GM19239 (cell line): ENCODE measurements at places on chromosomes 12 and 14.

GRCh38 chr14:31792726-31793125, 231.5 kb downstream of the NUBPL start:
- no peak for DNase-seq

GRCh38 chr12:52953181-52953841, 4.4 kb downstream of the KRT18 start:
- no peak for DNase-seq

DNA sequence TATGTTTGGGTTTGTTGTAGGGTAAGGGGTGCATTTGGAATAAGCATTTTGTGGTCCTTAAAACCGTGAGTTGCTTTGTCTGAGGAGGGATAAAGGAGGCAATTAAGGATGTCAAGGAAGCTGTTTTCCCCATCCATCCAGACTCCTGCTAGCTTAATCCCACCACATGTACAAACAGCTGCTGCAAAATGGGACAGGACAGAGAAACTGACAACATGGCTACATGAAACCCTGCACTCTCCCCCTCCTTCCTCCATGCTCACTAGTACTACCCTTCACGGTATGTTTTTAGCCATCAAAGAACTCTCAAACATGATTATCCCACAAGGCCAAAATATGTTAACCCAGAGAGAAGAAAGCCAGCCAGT, 20.6 kb downstream of the ST8SIA1 start:
- DNase-seq = no peak

DNA sequence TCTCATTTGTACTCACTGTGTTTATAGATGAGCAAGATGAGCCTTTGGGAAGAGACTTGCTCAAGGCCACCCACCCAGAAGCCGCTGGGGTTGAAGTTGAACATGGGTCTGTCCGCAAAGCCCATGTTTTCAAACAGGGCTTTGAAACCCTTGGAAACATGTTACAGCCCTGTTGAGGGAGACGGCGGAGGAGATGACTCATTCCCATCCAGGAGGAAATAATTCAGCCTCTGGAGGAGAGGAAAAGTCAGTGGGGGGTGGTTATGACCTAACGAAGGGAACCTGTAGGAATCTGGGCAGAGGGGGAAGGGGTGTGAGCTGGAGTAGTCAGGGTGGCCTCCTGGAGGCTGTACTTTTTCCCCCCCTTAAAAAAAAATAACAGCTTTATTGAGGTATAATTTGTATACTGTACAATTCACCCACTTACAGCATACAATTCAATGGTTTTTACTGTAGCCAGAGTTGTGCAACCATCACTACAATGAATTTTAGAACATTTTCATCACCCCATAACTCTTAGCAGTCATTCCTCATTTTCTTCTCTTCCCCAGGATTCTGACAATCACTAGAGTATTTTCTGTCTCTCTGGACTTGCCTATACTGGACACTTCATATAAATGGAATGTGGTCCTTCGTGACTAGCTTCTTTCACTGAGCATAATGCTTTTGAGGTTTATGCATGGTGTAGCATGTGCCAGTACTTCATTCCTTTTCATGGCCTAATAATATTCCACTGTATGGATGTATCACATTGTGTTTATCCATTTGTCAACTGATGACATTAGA, 1.9 kb upstream of the RIN3 start:
- DNase-seq = no peak

DNA sequence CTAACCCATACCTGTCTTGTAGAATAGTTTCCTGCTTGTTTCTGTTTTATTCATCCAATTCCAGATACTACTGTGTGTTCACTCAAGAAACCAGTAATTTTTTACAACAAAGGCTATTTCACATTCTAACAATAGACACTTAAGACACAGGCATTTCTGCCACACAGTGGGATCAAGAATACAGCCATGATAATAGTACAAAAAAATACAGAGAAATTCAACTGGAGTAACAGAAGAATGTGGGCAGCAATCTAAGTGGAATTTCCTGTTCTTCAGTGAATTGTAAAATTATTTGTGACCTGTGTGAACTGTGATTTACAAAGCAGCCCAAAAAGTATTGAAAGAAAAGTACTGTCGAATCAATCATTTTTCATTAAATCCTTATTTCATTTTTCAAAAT, 282.9 kb downstream of the CCER1 start:
- no peak for DNase-seq

- no peak for DNase-seq
Observed at GRCh38 chr12:121678716-121679300, 9.4 kb upstream of the MORN3 start.

DNA sequence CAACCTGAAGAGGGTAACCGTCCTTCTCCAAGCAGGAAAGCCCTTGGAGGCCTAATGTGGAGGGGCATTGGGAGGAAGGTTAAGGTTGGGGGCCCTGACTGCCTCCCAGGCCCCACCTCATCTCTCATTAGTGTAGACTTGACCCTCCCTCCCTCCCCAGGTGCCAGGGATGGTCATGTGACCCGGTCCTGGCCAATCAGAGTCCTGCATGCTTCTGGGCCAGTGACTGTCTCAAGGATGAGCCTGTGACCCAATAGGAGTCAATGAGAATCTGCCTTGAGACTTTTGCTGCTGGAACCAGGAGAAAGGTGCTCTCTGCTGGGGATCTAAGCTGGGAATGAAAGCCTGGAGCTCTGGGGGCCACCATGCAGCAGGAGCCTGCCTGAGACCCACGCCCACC, 70.8 kb downstream of the NCOR2 start:
- no peak for DNase-seq

GRCh38 chr12:102950950-102951619, 6.4 kb upstream of the ASCL1 start:
- no peak for DNase-seq
